Stimulated activated CD4-positive, alpha-beta T cell treated with anti-CD3 and anti-CD28 coated beads, TNF-alpha, amount 100 ng/mL, for 4 hours (primary cell): ENCODE measurements at places on chromosomes 4 and X.

GRCh38 chrX:149939655-149939904, 1.3 kb upstream of the EOLA2 start:
- no peak for DNase-seq

DNA sequence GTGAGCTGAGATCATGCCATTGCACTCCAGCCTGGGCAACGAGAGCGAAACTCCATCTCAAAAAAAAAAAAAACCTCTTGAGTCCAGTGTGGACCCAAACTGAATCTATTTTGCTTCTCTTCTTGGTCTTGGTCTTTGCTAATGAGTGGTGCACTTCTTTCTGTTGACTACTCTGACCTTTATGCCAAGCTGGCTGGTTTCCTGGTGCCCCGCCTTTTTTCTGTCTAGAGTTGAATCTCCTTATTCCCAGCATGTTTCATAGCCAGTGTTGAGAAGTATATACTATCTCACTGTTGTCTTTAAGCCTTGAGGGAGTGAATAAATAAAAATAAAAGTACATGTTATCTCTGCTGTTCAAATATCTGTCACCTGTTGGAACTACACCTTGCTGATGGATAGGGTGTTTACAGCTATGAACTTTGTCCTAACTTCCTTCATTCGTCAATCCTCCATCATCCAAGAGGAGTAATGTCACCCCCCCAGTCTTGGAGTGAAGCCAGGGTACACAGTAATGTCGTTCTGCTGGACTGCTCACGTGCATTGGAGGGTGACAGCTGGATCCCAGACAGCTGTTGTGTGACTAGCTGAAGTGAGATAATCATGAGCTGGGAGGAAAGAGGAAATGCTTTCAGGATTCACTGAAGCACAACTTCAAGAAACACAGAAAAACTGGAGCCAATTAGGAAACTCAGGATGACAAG, 99.3 kb upstream of the PRKG2 start:
- DNase-seq: no peak

GRCh38 chrX:153628129-153628528, 18.9 kb upstream of the DUSP9 start:
- no peak for DNase-seq

DNA sequence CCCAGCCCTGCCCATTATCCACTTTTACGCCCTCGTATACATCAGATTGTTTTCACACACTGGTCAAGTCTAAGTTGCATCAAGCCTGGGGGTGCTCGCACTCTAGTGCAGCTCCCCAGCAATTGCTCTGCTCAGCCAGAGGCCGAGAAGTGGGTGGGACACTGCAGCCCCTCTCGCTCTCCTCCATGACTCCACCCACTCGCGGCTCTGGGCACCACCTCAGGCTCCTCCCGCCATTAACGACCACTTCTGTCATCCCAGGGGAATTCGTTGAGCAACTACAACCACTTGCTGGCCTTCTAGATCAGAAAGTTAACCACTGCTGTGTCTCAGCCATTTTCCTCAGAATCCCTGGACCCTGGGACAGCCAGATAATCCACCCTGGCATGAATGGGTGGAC, 53.6 kb downstream of the ETNPPL start:
- DNase-seq: no peak

DNA sequence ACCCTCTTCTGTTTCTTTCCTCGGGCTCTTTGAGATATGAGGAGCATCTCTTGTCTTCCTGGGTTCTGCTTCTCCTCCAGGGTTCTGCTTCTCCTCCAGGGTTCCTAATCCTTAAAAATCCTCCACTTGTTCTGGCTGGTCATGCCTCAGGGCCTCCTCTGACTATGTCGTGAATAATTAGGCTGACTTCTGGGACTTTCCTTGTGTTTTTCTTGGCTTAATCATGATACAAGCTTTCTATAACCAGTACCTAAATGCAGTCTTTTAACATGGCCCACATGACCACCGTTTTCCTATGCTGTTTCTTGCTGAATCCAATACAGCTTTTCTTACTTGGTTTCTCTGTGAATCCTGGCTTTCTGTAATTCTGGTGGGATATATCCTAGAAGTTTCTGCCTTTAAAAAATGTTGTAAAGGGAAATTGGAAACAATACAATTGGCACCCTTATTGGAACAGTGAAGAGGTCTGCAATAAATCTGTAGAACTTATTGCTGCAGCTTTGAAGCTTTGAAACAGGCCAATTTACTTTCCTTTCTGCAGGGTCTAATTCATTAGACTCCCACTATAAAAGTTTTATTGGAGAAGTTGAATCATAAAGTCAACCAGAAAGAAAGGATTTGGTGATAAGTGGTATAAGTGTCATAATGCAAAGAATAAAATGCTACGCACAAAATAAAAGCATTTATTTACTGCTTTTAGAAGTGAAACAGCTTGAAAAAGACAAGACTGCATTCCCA, 213.1 kb downstream of the UGT8 start:
- no peak for DNase-seq

DNA sequence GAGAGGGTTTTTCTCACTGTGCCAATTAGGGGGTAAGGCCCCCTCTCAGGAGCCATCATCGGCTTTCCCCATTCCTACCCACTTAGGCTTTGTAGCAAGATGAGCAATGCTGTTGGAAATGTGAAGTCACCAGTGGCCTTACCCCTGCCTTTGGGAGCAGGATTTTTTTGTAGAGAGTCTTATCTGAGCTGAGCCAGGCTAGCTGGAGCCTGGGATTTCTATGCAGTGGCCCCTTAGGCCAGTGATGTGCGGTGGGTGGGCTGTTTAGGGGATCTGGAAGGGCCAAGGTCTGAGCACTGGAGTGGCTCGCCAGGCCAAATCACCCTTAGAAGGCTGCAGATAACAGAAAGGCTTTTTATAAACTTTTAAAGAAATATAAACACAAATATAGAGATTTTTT, 4.2 kb downstream of the CXorf65 start:
- no peak for DNase-seq

- DNase-seq: no peak
These were observed 56.4 kb upstream of the NFKB1 start for GRCh38 chr4:102444752-102445151.
